HTR-8/SVneo (cell line): ENCODE measurements at places on chromosomes 11 and 22.

DNA sequence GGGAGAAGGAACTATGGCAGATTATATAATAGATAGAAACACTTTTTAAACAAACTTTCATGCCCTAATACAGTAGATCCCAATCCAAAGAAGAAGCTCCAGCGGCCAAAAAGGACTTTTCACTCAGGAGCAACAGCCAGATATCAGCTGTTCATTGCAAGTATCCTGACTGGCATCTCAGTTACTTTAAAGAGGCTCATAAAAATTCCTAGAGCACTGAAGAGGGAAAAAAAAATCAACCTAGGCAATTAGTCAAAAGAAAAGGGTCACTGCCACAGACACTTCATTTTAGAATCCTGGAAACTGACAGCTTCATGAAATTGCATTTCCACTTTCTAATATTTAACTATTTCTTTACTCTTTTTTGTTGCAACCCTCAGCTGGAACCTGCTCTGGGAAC lies 170.6 kb upstream of the SOX6 start:
- DNase-seq: no peak

DNA sequence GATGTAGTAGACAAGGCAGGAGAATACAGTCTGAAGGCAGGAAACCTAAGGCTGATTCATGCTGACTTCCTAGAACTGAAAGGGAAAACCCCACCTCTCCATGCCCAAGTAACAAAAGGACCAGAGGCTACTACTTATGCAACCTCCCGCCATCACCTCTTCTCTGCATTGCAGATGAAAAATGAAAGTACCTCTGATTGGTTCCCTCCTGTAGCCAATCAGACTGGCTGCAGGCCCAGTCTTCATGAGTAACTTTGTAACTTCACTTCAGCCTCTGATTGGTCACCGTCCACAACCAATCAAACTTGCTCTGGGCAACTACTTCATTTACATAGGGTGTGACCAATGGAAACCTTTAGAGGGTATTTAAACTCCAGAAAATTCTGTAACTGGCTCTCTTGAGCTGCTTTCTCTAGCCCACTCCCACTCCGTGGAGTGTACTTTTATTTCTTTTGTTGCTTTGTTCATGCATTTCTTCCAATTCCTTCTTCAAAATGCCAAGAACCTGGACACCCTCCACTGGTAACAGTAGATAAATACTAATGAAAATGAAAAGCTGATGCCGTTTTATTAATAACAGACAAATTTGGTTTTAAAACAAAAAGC lies 5.2 kb upstream of the MAP6 start:
- DNase-seq: no peak

- no peak for DNase-seq
These were observed 7.2 kb downstream of the RPL27A start for GRCh38 chr11:8689726-8690255.

GRCh38 chr11:46345131-46345597 lies 2.1 kb upstream of the DGKZ start:
- no peak for DNase-seq

DNA sequence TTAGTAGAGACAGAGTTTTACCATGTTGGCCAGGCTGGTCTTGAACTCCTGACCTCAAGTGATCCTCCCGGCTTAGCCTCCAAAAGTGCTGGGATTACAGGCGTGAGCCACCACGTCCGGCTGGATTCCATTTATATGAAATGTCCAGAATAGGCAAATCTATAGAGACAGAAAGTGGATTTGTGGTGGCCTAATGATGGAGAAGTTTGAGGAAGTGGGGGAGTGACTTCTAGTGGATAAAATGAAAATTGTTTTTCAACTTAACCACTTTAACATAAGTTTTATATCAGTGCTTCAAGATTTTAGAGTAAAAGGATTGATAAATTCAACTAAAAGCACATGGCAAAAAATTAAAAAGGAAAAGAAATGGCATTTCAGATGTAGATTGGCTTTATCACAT lies 66.2 kb downstream of the HIPK3 start:
- no peak for DNase-seq

DNA sequence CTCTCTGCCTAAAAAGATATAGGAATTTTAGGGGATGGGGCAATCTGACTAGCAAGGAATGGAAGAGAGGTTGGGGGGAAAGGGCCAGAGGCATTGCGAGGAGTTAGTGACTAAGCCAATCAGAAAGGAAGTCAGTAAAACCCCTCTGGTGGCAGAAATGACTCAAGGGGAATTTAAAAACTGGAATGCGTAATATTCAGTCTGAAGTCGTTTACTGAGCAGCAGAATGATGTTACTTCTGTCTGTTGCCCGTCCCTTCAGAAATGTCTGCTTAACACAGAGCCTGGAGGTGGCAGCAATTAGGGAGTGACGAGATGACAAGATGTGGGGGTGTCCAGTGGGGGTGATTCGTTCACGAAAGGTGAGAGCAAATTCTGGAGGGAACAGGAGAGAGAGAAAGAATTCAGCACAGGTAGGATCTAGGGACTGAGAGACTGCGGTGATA lies 107.7 kb upstream of the CLMP start:
- DNase-seq: peak; percentile 61

DNA sequence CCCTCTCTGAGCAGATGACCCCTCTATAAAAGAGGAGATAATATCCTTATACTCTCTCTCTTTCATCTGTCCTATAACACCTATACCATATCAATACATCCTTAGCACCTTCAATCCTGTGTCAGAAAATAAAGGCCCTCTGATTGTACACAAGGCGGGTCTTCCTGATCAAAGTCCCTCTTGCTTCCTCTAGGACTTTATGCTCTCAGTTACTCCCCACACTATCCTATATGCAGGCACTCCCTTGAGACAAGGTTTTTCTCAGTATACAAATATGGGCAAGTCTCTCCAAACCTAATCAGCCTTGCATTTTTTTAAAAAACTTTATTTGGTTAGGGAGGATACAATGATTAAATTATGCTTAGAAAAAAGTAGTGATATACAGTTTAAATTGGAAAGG lies 17.3 kb upstream of the HORMAD2 start:
- no peak for DNase-seq

DNA sequence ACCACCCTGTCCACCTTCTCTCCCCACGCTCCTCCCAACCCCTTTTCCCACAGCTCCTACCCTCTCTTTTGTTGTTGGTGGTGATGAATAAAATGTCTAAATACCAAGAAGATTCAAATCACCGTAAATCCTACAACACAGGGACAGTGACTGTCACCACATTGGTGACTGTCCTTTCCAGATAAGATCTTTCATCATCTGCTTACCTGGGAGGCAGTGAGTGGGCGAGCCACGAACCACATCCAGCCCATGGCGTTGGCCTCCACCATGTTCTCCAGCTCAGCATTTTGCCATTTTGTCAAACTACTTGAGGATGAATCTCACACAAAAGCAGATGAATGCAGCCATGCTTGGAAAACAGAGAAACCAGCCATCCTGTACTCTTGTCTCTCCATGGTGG lies 6.7 kb upstream of the CYTH4 start:
- no peak for DNase-seq

- no peak for DNase-seq
These were observed 41.1 kb downstream of the C11orf91 start for GRCh38 chr11:33659370-33660139.

- no peak for DNase-seq
These were observed 12.1 kb downstream of the CPSF7 start for GRCh38 chr11:61417670-61418069.

GRCh38 chr22:46142548-46143490 lies 7.5 kb upstream of the PPARA start:
- no peak for DNase-seq

DNA sequence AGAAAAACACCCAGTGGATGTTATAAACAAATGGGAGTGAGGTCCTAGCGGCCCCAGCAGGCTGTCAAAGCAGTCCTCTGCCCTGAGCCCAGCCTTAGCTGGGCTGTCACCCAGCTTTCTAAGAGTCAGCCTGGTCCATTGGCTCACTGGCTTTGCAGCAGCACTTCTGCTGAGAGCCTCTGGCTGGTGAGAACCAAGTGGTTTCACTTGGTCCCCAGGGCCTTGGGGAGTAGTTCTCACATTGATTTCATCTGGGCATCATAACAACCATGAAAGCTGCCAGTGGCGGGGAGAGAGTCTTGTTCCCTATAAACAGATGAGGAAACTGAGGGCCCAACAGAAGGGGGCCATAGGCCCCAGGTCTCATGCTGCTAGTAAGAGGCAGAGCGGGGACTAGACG lies 11.4 kb downstream of the SEC14L6 start:
- no peak for DNase-seq

DNA sequence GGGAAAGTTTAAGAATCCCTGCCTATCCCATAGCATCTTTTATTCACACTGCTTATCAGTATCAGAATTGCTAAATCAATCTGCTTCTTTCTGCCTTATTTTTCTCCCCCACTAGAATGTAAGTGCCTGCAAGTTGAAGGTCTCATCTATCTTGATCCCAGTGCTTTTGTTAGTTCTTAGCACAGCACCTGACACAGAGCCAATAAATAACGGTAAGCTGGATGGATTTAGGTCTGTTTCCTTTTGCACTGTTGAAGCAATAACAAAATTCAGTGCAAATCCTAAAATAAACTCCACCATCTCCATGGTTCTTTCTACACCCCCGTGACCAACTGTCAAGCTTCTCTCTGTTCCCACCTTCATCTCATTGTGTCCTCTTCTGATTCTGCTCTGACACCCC lies 36.7 kb upstream of the CD44 start:
- no peak for DNase-seq

GRCh38 chr11:114802878-114803277 lies 124.6 kb downstream of the NXPE2 start:
- DNase-seq: no peak

DNA sequence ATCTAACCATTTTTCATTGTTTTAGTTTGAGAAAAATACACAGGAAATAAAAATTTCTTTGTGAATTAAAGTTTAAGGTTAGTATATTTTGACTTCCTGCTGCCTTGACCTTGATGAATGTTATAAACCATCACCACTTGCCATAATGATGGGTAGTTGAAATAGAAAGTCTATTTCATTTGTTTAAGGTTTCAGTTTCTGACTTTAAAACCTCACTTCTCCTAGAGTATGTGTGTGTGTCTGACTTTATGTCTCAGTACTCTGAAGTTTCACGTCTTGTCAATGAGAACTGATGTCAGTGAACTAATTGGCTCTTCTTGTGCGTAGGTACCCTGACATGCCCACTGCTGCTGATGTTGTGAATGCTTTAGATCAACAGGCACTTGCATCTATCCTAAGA lies 188.2 kb downstream of the METTL15 start:
- no peak for DNase-seq

DNA sequence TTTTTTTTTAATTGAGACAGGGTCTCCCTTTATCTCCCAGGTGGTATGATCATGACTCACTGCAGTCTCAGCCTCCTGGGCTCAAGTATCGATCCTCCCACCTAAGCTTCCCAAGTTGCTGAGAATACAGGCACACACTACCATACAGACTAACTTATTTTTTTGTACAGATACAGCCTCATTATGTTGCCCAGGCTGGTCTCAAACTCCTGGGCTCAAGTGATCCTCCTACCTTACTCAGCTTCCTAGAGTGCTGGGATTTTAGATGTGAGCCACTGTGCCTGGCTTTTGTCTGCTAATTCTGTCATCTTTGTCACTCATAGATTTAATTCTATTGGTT lies 43.5 kb downstream of the CBL start:
- DNase-seq: no peak

DNA sequence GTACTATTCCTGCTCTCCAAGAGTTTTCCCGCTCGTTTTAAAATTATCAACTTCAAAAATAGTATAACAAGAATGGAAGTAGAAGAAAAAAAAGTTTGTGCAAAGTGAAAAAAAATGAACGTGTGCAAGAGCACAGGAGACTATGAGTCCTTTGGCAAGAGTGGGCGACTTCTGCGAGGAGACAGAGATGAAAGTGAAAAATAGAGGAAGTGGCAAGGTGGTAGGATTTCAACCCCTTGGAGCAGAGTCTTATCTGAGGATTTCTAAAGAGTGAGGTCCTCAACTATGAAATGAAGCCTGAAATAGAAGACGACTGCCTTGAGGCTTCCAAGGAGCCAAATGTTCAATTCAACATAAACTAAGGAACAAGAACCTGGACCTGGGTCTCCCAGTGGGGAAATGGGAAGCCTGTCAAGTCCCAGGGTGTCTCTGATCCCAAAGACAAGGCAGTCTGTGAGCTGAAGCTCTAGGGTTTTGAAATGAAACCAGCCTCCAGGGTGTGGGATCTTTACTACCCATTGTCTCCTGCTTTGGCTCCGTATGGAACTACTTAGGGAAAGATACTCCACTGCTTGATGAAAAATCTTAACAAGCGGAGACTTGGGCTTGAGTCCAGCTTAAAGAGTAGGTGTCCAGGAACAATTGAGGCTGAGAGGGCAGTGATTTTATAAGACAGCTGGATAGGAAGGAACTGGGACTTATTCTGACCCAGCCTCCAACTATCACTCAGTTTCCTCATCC lies 4.8 kb downstream of the P4HA3 start:
- no peak for DNase-seq

GRCh38 chr11:78262691-78263090 lies 74.0 kb downstream of the USP35 start:
- DNase-seq: no peak

DNA sequence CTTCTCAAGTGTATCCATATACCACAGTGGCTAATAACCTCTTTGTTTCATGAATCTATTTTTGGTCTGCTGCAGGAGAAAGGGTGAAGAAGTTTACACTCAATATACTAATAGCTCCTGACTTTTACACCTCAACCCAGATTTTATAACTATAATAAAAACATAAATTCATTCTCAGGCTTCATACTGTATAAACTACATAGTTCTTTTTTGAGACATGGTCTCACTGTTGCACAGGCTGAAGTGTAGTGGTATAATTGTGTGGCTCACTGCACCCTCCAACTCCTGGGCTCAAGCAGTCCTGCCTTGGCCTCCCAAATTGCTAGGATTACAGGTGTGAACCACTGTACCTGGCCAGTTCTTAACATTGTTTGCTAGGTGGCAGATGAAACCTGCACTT lies 17.8 kb upstream of the CCDC179 start:
- no peak for DNase-seq

GRCh38 chr22:39208013-39208680 lies 36.6 kb downstream of the PDGFB start:
- no peak for DNase-seq

DNA sequence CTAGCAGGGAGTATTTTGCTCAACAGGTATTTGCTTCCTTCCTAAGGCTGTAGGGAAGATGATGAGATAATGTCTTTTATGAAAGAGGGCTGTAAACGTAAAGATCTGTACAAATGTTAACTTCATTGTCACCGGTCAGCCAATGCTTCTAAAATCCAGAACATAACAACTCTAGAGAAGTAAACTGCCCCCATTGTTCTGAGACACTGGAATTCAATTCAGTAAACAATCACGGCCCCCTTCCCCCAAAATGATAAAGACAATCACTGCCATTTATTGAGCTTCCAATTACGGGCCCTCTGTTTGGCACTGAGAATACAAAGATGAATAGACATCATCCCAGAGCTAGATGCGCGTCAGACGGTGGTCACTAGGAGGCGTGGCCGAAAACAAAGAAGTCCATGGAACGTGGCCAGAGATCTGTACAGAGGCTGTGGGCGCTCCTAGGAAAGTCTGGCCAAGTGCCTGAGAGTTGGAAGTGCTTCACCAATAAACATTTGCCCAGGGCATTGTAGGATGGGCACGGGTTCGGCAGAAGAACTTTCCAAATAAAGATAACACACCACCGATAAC lies 576 bp downstream of the TMEM258 start:
- DNase-seq: peak; percentile 71

GRCh38 chr11:35478471-35479091 lies 46.8 kb downstream of the PAMR1 start:
- DNase-seq: no peak

GRCh38 chr11:102647430-102647829 lies 22.3 kb upstream of the MMP20 start:
- no peak for DNase-seq

GRCh38 chr11:8207080-8208000 lies 38.5 kb upstream of the RIC3 start:
- no peak for DNase-seq
